ENCODE measurements at places on chromosomes 7 and 10.

GRCh38 chr10:112791447-112791846, 158.6 kb upstream of the TCF7L2 start:
- no peak for DNase-seq

- DNase-seq, result no peak
These were observed 98.7 kb downstream of the HTR5A start for GRCh38 chr7:155168597-155169480.

DNA sequence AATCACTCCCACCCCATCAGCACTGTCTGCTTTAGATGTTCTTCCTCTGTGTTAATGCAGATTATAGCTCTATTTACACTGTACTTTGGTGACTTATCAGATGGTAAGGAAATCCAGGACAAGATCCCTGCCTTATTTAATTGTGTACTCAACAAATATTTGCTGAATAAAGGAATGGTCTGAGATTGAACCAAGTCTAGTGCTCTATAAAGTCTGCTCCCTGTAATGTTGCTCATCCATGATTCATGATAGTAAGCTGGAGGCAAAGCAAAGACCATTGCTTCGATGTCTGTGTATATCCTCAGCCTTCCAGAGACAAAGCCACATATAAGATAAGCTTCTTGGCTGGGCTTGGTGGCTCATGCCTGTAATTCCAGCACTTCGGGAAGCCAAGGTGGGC, 33.5 kb downstream of the PLCE1 start:
- no peak for DNase-seq

DNA sequence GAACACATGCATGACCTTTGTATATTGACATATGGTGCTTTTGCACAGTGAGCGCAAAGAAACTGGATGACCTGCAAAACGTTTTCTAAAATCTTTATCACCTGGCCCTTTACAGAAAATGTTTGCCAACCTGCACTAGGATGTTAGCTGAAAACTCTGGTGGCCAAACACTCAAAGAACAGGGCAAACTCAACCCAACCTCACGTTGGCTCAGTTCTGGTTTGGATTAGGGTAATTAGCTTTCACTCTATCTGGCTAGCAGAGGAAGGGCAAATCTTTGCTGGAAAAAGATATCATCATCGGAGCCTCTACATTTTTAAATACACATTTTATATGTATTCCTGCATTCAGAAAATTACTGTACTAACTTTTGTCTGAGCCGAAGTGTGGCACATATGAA, 688.9 kb downstream of the PHTF2 start:
- no peak for DNase-seq

DNA sequence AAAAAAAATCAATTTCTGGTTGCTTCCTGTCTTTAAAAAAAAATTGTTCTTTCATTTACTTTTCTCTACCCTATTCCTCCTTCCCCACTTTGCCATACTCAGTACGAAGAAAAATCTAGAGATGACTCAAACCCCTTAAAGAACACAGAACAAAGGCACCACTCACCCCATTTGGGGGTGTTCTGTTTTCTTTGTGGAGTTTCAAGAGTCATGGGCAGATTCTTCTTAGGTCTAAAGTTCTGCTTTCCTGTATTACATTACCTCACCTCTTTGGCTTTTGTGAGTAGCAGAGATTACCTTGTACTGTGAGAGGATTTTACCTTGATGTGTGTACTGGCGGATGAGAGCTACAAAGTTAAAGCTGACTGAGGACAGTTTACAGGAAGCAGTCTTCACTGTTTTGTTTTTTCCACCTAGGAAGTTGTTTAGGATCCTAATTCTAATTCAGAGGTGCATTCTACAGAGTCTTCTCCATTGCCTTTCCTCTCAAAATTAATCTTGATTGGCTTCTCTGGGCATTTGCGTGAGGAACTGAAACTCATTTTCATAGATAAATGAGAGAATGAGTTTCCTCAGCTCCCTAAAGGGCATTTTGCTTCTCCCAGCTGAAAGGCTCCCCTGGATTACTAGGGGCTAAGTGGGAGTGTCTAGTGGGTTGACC, 20.7 kb downstream of the AVL9 start:
- DNase-seq, result no peak

DNA sequence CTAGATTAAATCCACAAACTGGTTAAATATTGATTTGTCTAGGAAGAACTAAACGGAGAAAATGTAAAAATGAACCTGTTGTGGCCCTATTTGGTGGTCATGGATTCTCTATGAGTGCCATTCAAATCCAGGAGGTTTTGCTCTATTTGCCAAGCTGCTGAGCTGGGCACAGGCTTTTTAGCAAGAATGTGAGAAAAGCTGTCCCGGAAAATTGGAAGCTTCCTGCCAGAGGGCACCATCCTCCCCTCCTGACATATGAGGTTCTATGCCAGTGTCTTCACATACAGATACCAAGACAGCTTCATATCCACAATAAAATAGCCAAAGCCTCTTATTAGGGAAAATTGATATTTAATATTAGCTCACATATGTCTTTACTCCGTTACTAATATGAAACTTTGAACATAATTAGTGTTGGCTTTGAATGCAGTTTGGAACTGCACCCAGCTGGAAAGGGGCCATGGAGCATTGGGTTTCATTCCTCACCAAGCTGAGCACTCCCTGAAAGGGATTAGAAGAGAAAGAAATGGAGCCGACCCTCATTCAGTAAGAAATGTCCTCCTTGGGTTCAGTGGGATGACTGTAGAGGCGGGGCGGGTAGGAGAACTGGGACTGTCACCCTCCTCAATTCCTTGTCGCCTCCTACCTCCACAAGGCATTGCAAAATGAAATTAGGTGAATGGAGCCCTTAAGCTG, 47.8 kb downstream of the NRCAM start:
- DNase-seq, result no peak

DNA sequence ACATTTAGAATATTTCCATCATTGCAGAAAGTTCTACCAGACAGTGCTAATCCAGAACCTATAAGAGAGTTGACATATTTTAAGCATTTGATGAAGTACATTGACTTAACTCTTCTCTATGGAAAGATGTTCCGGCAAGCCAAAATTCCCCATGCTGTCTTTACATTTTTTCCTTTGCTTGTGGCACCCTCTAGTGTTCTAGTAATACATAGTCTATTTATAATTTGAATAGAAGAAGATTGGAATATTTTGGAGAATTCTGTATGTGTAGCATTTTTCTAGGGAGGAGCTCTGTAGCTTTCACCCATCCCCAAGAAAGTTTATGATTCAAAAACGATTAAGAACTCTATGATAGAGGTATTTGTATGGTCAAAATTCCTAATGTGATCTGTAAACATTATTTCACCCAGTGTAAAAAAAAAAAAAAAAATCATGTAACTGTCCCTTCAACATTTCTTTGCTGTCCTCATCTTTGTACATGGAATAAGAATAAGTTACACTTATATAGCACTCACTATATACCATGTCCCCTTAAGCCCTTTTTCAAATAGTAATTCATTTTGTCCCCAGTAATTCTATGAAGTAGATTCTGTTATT, 33.2 kb downstream of the NRF1 start:
- no peak for DNase-seq

GRCh38 chr7:121002757-121003200, 14.3 kb downstream of the CPED1 start:
- no peak for DNase-seq

GRCh38 chr10:132106431-132106830, 40.7 kb downstream of the JAKMIP3 start:
- no peak for DNase-seq

GRCh38 chr7:73606801-73607691, 17.3 kb downstream of the MLXIPL start:
- DNase-seq, result peak; percentile 23

DNA sequence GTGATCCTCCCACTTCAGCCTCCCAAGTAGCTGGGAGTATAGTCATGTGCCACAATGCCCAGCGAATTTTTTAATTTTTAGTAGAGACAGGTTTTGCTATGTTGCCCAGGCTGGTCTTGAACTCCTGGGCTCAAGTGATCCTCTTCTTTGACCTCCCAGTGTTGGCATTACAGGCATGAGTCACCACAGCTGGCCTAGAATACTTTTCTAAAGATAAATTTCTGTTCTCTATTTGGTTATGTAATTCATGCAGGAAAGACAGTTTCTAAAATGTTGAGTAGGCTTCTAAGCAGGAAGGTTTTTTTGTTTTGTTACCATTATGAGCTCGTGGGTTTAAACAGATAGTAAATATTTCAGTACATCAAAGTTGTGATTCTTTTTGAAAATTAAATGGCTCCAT, 5.0 kb downstream of the RBAK start:
- no peak for DNase-seq

DNA sequence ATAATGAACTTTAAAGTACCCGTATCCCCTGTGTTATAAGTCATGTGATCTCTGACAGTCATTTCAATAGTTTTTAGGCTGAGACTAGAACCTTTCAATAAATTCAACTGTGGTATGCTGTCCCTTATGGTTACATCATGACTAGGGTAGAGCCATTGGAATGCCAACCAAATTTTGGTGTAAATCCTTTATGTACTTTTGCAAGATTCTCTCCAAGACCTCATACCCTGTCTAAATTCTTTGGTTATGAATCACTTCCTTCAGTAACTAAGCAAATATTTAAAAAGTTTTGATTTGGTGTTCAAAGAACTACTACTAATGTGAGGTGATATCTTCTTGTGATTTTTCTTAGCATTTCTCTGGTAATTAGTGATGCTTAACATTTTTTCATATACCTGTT, 20.8 kb upstream of the OR6B1 start:
- no peak for DNase-seq

- no peak for DNase-seq
These were observed 260.5 kb upstream of the PITRM1 start for GRCh38 chr10:3433131-3433530.

- no peak for DNase-seq
These were observed 485.3 kb upstream of the GALNT17 start for GRCh38 chr7:70646536-70647248.

GRCh38 chr7:867406-868188, 8.8 kb upstream of the GET4 start:
- DNase-seq, result no peak

GRCh38 chr10:7707102-7707501, 4.0 kb downstream of the ITIH2 start:
- DNase-seq, result no peak

DNA sequence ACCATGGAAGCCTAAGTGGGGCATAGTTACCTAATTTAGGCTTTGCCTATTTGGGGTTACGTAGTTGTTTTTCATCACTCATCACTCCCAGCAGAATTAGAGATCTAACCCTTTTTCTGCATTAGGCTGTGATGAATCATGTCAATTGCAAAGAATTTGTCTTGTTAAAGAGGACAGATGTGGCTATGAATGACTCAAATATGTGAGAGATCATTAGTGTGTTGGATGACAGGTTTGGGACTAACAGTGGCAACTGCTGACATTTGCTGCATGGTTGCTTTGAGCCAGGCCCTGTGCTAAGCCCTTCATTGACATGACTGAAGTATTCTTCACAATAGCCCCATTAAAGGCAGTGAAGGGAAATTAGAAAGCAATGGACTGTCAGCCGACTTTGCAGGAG, 83.4 kb upstream of the BMPER start:
- DNase-seq, result no peak

- no peak for DNase-seq
These were observed 25.0 kb upstream of the GTPBP4 start for GRCh38 chr10:963186-963585.

DNA sequence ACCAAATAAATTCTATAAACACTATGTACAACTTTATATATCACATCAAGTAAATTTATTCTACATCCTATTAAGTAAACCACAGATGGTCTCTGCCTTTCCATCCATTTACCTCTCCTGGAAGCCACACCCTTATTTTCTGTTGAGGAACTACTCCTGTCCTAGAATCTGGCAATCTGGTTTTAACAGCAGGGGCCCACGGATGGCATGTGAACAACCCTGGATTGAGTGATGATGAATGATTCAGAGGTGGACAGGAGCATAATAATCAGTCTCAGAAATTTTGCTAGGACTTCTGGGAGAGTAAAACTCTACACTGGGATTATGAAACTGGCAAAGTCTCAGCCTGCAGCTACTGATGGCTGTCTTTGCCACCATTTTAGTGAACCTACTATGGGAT, 54.1 kb downstream of the CDK6 start:
- DNase-seq, result no peak

DNA sequence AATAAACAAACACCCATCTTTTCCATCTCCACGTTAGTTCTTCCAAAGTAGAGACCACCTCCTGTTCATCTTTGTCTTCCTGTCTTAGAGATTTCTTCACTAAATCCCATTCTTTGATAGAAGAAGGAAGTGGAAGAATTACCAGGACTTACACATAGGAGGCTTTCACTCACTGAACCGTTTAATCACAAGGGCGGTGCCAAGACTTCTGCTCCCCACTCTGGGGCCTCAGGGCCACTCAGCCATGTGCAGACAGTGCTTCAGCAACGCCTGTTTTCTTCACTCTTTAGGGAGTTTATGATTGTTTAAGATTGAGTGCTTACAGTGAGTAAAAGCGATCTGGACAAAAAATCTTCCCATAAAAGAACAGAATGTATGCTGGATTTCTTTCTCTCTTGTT, 63.9 kb upstream of the SORCS3 start:
- DNase-seq, result no peak

- no peak for DNase-seq
These were observed 9.4 kb downstream of the SCRN1 start for GRCh38 chr7:29980151-29980550.

- no peak for DNase-seq
These were observed 122.1 kb downstream of the CDK6 start for GRCh38 chr7:92714280-92714679.

- no peak for DNase-seq
These were observed 219.1 kb upstream of the MKI67 start for GRCh38 chr10:128345353-128345752.

GRCh38 chr10:73983096-73984047, 14.5 kb upstream of the VCL start:
- DNase-seq, result no peak

DNA sequence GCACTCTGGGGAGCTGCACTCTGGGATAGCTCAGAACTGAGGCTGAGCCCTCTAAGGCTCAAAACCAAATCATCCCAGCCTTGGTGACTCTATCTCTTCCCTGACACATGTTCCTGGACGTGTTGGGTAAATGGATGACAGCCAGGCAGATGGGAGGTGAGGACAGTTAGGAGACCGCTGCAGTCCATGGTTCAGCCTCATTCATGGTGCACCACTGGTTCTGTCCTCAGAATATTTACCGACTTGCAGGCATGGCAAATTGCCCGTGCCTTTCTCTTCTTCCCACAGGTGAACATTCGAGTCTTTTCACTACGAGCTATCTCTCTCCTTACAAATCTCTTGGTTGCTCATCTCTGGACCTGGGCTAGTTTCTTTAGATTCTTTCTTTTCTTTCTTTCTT, 80.3 kb upstream of the EFCAB10 start:
- DNase-seq, result no peak
